Activated CD8-positive, alpha-beta T cell treated with anti-CD3 and anti-CD28 coated beads, Interleukin-2, amount 10 ng/mL, durations not matched to agents 7 days and 5 days (primary cell): ENCODE measurements at places on chromosomes 5 and 9. TPM values are rescaled to one million over a fixed set of nuclear protein-coding genes. Genes with fewer than 3 reads are reported as not detected.

DNA sequence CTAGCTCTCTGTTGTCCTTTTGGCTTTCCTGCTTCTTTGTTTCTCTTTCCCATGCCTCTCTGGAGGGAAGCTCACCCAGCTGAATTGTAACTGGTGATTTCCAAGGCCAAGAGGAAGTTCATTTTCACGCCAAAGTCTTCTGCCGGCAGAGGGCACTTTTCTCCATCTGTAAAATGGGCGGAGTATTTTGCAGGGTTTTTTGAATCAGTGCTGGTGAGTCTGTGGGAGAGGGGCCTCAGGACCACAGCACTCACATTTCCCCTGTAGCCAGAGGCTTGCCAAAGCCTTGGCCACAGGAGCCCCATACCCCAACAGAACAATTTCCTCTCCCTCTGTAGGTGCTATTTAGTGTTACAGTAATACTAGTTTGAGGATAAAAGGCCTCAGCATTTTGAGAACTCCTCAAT lies 42.3 kb upstream of the MATR3 start:
- H3K4me1 ChIP-seq = peaks cover 22% of the 10 kb centered on the region
- H3K36me3 ChIP-seq = no peaks in the 10 kb centered on the region
- peaks cover 2% of the 10 kb centered on the region for H3K27me3 ChIP-seq
- no peak overlapping the region for H3K27ac ChIP-seq

DNA sequence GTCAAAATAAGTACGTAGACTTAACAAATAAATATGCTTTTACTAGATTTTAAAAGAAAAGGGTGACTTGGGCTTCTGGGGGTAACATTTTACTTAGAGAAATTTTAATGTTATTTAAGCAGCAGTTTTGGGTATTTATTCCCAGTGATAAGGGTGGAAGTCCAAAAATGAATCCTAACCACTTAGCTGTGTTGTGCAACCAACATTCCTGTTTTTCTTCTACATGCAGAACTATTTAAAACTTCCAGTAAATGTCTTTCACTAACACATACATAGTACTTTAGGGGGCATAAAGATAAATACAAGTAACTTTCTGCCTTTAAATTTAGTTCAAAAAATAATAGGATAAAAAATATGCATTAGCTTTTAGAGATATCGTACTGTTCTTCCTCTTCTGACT lies 436.7 kb downstream of the CTNND2 start:
- no peak overlapping the region for H3K4me3 ChIP-seq
- H3K36me3 ChIP-seq = no peaks in the 10 kb centered on the region
- no peaks in the 10 kb centered on the region for H3K4me1 ChIP-seq
- H3K27ac ChIP-seq = no peak overlapping the region

GRCh38 chr9:105309531-105309931 lies 65.1 kb downstream of the SLC44A1 start:
- H3K27ac ChIP-seq = no peak overlapping the region
- H3K36me3 ChIP-seq = no peaks in the 10 kb centered on the region
- H3K27me3 ChIP-seq = no peaks in the 10 kb centered on the region
- no peak for DNase-seq
- H3K4me1 ChIP-seq = no peaks in the 10 kb centered on the region
- H3K4me3 ChIP-seq = no peak overlapping the region

DNA sequence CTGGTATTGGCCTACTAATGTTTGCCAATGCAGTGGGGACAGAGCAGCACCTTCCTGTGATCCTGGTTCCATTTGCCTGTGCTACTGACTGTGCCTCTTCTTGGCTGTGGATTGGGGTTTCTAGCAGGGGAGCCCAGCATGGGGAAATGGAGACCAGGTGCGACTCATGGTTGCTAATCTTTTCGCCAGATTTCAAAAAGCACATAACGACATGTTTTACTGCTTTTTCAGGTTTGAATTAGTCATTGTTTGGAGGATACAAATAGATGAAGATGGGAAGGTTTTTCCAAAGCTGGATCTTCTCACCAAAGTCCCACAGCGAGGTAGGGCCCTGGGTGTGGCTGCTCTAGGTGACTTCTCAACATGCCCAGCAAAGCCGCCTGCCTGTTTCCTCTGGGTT lies 57.6 kb downstream of the IPPK start:
- no peaks in the 10 kb centered on the region for H3K4me1 ChIP-seq
- DNase-seq = no peak
- no peak overlapping the region for H3K27ac ChIP-seq

DNA sequence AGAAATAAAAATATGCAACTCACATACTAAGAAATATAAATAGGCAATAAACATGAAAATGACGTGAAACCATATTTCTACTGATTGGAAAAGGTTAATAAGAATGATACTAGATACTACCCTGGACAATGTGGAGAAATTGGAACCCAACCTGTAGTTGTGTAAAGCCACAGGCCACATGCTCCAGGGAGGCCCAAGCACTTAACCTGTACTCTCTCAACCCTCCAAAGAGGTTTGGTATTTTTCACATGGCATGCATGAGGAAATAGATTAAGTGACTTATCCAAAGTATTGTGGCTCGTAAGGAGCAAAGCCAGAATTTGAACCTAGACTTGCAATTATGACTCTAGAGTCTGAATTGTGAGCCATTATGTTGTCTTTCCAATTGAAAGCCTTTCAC lies 13.4 kb downstream of the LIFR start:
- H3K36me3 ChIP-seq = no peaks in the 10 kb centered on the region
- DNase-seq = no peak
- no peaks in the 10 kb centered on the region for H3K4me1 ChIP-seq
- H3K27me3 ChIP-seq = peaks cover 21% of the 10 kb centered on the region
- H3K4me3 ChIP-seq = no peak overlapping the region

The SLCO6A1 gene
- total RNA-seq = not detected

The IFNK gene
- total RNA-seq = not detected
